Endothelial cell of umbilical vein (primary cell): ENCODE measurements at places on chromosomes 5 and 9. TPM values are rescaled to one million over a fixed set of nuclear protein-coding genes. Genes with fewer than 3 reads are reported as not detected.

Gene HK3
- polyA plus RNA-seq = not detected in 2 replicates

GRCh38 chr9:130701059-130702022 is 7.8 kb downstream of the EXOSC2 start:
- DNase-seq = peak; percentile 84

DNA sequence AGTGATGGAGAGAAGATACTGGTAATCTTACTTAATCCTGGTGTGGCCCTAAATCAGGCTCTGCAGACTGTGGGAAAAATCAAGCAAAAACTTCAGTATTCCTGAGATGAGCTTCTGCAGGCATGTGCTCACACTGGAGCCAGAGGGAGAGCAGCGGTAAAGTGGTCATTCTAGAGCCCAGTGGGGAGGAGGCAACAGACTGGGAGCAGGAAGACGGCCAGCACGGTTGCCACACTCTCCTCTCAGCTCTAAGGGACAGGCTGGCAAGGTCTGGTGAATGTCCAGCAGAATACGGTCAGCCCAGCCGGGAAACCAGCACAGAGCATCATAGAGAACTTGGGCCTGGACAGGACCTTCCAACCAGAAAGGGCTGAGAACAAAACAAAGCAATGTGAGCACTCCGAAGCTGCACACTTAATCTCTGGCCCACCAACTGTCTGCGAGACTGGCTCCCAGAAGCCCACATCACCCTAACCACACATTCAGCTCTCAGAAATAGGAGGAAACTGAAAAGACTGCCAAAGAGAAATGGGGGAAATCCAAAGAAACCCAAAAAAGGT is 30.3 kb downstream of the MED27 start:
- no peak for DNase-seq

DNA sequence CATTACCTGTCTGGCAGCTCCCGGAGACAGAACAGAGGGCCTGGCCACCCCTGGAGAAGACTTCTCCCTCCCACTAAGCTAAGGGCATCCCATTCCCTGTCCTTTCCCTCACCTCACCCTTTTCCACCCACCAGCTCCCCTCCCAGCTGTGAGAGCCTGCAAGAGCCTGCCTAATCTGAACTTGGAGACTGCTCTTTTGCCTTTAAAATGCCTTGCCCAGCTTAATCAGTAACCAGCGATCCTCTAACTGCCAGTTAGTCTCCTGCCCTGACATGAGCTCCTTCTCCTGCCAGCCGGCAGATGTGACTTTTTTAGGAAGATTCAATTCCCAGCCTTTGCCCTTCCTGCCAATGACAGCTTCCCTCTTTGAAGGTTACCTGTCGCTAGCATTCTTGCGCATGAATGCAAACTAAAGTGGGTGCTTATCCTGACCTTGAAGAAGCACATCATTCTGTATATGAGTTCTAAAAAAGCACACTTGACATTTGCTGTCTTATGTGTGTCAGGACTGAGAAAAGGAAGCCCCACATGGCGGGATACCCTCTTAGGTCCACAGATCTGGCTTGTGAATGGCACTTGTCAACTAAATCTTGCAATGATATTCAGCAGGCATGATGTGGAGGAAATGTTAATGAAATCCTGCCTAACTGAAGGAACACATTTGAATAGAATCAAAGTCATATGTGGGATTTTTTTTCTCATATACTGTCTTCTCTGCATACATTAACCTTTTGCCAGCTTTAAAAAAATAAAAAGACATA is 411.2 kb upstream of the SLC30A5 start:
- DNase-seq = no peak

- no peak for DNase-seq
Observed at GRCh38 chr5:32299059-32299677, 13.6 kb downstream of the MTMR12 start.
